ENCODE measurements at places on chromosomes 2 and 18. TPM values are rescaled to one million over a fixed set of nuclear protein-coding genes. Genes with fewer than 3 reads are reported as not detected.

The WDR43 gene
- 92.4 TPM for total RNA-seq

GRCh38 chr18:76126327-76126726, 368.7 kb downstream of the ZNF516 start:
- no peak for DNase-seq

GRCh38 chr2:15177103-15177502, 384.0 kb downstream of the NBAS start:
- no peak for DNase-seq

DNA sequence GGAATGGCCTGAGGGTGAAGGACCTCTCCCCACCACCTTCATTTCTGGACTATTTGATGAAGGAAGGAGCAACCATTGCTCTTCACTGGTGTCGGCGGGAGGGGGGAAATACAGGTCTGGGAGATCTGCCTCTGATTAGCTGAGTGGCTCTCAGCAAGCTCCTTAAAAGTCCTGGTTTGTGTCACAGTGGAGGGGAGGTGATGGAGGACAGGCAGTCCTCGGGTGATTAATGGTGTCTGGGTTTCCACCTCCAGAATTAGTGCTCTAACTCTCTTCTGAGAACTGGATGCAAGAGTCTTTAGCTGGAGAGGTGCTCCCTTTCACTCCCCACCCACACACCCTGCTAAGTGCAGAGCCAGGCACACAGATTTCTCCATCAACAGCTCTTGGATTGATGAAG, 83.2 kb downstream of the TTC32 start:
- DNase-seq = no peak
